CD4-positive, alpha-beta T cell treated with Interleukin-17A for 4 hours (primary cell): ENCODE measurements at places on chromosomes 13 and 19.

DNA sequence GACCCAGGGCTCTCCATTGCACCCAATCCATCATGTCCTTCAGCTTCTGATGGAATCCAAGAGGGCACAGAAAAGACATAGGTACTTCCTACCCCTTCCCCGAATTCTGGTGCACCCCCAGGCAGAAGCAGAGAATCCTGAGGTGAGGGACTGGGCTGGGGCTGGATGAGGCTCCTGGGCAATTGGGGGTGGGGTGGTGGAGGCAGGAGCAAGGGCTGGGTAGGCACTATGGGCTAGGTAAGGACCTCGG is 2.7 kb upstream of the KCNC3 start:
- DNase-seq = no peak

GRCh38 chr13:33251131-33251661 is 34.4 kb downstream of the STARD13 start:
- DNase-seq = no peak

DNA sequence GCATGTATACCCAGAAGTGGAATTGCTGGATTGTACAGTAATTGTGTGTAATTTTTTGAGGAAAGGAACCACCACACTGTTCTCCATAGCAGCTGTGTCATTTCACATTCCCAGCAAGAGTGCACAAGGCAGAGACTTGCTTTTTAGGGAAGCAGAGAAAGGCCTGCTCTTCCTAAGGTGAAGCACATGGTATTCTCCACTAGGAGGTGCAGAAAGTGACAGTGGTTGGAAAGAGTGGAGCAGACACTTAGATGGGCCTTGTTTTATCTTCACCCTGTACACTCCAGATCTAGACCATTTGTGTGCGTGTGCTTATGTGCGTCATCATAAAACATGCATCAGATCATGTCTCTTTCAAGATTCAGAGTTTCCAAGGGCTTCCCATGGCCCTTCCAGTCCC is 35.0 kb downstream of the FAM124A start:
- DNase-seq = no peak

- DNase-seq = peak; percentile 67
Observed at GRCh38 chr19:49512970-49513745, 697 bp downstream of the FCGRT start.

DNA sequence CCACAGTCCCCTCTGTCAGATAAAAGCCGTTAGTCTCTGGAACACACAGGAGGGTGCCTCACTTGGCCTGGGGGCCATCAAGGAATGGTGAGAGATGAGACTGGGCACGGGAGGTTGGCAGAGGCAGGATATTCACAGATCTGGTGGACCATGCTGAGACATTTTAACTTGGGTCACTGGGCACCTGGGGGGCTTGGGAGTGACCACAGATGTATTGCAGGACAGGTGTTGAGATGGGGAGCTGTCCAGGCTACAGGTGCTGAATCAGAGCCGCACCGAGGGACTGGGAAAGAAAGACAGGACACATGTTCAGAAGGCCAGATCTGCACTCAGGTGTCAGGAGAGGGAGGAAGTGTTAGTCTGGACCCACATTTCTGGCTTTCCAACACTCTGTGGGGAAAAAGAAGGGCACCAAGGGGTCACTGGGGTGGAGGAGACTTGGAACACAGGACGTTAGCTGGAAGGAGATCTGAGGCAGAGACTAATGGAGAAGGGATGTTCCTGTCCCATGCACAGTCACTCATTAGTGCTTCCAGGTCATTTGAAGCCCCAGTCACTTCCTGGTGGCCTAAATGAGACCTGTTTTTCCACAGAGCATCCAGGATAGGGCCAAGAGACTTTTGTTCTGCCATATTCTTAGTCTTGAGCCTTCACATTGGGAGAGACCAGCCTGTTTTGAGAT is 56.1 kb downstream of the CHST8 start:
- DNase-seq = no peak

DNA sequence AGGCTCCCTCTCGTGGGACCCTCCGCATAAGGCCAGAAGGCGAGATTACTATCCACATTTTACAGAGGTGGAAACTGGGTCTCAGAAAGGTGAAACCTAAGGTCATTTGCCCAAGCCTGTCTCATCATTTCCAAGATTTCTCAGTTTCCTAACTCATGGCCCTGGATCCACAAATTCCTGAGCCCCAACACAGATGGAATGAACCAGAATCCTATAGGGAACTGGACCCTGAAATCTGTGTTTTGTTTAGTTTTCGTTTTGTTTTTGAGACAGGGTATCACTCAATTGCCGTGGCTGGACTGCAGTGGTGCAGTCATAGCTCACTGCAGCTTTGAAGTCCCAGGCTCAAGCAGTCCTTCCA is 563 bp upstream of the GNG7 start:
- no peak for DNase-seq
